ENCODE measurements at places on chromosomes 6 and 20.

DNA sequence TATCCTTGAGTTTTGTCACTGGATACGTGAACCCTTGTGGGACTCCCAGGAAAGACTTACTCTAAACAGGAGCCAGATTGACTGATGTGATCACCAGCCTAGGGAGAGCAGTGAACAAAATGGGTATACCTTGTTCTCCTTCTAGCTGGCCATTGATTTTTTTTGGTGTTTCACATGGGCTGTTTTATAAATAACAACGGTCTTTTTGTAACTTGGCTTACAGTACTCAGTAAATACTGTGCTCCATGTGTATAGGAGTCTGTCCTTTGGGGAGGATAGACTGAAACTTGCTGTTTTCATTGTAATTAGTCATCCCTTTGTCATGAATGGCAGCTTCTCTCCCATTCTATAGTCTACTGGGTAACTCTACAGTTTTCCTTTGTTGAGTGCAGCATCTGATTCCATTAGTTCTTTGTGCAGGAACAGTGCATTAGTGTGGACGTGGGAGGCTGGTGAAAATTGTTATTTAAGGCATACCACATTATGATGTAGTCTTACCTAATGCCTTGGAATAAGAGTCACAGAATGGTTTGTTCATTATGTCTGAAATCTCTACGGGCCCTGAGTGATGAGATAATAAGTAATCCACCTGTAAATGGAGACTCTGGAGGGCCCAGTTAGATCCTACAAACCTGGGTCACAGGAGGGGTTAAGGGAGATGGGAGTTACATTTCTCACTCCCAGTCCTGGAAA is 89.5 kb downstream of the TIAM2 start:
- no peak for DNase-seq

- DNase-seq: no peak
These were observed 46.4 kb downstream of the MRPL14 start for GRCh38 chr6:44080561-44081521.

- no peak for DNase-seq
These were observed 98.6 kb upstream of the CLDN20 start for GRCh38 chr6:155165029-155165710.

- no peak for DNase-seq
These were observed 64.0 kb upstream of the APCDD1L start for GRCh38 chr20:58579069-58579818.

Data from transverse colon (tissue), 4 donors.